ENCODE measurements at places on chromosomes 6 and 20. TPM values are rescaled to one million over a fixed set of nuclear protein-coding genes. Genes with fewer than 3 reads are reported as not detected.

- no peak overlapping the region for H3K4me3 ChIP-seq
- H3K27ac ChIP-seq: no peak overlapping the region
- H3K4me1 ChIP-seq: no peaks in the 10 kb centered on the region
Observed at GRCh38 chr6:33755070-33755869, 8.6 kb upstream of the IP6K3 start.

DNA sequence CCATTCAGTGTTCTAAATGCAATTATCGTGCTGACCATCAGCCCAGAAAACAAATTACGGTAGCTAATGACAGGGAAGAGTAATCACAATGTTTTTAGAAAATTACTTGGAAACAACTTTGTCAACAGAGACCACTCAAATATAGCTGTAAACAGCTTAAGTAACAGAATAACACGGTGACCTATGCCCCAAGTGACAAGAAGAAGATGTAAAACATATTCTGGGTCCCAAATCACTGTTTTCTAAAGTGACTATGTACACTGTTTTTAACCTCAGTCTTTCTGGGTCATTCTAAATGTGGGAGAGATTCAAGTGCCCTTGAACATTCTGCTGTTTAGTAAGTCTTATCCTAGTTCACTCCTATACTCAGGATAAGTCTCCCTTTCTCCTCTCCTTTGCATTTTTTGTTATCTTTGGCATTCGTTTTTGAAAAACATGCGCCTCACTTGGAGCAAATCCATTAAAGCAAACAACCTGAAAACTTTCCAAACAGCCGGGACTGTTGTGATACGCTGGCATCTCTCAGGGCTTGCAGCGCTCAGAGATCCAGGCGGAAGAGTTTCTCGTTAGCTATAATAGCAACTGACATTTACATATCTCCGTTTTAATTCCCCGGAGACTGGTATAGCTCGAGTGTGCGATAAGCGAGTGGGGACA, 114.5 kb upstream of the SOX4 start:
- H3K4me1 ChIP-seq: peaks cover 8% of the 10 kb centered on the region
- H3K27ac ChIP-seq: peak overlapping the region; percentile 53
- no peaks in the 10 kb centered on the region for H3K27me3 ChIP-seq
- peak; percentile 18 for DNase-seq
- H3K36me3 ChIP-seq: no peaks in the 10 kb centered on the region

DNA sequence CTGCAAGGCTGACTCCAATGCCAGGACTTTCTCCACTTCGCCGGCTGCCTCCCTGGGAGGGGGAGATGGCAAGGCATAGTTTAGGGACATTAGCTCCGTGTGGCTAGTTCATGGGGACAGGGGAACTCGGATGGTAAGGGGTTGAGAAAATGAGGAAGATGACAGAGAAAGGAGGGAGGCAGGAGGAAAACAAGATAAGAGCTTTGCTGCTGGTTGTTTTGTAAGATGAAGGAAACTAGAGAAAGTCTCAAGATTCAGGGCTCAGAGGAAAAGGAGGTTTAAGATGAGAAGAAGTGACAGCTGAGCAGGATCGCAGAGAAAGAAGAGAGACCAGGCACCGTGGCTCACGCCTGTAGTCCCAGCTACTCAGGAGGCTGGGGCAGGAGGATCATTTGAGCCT, 180.9 kb upstream of the RREB1 start:
- H3K27me3 ChIP-seq: no peaks in the 10 kb centered on the region
- no peak for DNase-seq
- no peak overlapping the region for H3K4me3 ChIP-seq
- H3K36me3 ChIP-seq: no peaks in the 10 kb centered on the region

DNA sequence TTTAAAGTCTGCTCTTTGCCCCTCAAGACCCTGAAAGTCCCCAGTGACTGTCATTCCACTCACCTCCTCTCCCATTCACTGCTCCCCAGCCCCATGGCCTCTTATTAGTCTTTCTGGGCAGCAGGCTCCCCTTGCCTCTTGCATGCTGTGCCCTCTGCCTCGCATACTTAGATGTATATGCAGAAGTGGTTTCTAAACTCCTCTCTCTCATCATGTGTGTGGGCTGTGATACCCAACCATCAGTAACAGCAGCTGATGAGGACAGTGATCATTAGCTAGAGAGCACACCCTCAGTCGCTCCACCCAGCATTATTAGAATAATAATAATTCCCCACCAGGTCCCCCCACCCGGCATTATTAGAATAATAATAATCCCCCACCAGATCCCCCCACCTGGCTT, 14.5 kb downstream of the PKIG start:
- peaks cover 9% of the 10 kb centered on the region for H3K36me3 ChIP-seq
- H3K27ac ChIP-seq: peak overlapping the region; percentile 53
- no peaks in the 10 kb centered on the region for H3K27me3 ChIP-seq
- DNase-seq: no peak
- H3K4me1 ChIP-seq: peaks cover 85% of the 10 kb centered on the region
- no peak overlapping the region for H3K4me3 ChIP-seq

GRCh38 chr6:113732384-113732966, 124.7 kb upstream of the MARCKS start:
- H3K27me3 ChIP-seq: no peaks in the 10 kb centered on the region
- H3K4me3 ChIP-seq: no peak overlapping the region
- H3K4me1 ChIP-seq: peaks cover 21% of the 10 kb centered on the region
- H3K27ac ChIP-seq: peak overlapping the region; percentile 52
- no peaks in the 10 kb centered on the region for H3K36me3 ChIP-seq

GRCh38 chr6:148423601-148424270, 81.1 kb downstream of the SASH1 start:
- H3K36me3 ChIP-seq: no peaks in the 10 kb centered on the region
- H3K4me3 ChIP-seq: no peak overlapping the region
- H3K27me3 ChIP-seq: no peaks in the 10 kb centered on the region
- H3K27ac ChIP-seq: peak overlapping the region; percentile 37
- H3K4me1 ChIP-seq: peaks cover 65% of the 10 kb centered on the region

GRCh38 chr6:45467853-45468252, 90.1 kb upstream of the SUPT3H start:
- DNase-seq: no peak
- H3K4me3 ChIP-seq: no peak overlapping the region
- no peaks in the 10 kb centered on the region for H3K36me3 ChIP-seq

DNA sequence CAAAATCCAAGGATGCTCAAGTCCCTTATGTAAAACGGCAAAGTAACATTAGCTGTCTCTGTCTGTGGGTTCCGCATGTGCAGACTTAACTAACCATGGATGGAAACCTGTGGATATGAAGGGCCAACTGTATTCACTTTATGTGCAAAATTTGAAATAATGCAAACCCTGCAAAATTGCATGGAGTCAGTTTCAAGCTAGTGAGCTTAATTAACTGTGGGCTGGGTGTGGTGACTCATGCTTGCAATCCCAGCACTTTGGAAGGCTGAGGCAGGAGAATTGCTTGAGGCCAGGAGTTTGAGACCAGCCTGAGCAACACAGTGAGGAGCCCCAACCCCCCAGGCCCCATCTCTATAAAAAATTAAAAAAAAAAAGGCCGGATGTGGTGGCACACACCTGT, 81.4 kb downstream of the ANKS1A start:
- H3K4me3 ChIP-seq: no peak overlapping the region
- H3K27me3 ChIP-seq: no peaks in the 10 kb centered on the region
- no peak for DNase-seq
- peaks cover 32% of the 10 kb centered on the region for H3K36me3 ChIP-seq

DNA sequence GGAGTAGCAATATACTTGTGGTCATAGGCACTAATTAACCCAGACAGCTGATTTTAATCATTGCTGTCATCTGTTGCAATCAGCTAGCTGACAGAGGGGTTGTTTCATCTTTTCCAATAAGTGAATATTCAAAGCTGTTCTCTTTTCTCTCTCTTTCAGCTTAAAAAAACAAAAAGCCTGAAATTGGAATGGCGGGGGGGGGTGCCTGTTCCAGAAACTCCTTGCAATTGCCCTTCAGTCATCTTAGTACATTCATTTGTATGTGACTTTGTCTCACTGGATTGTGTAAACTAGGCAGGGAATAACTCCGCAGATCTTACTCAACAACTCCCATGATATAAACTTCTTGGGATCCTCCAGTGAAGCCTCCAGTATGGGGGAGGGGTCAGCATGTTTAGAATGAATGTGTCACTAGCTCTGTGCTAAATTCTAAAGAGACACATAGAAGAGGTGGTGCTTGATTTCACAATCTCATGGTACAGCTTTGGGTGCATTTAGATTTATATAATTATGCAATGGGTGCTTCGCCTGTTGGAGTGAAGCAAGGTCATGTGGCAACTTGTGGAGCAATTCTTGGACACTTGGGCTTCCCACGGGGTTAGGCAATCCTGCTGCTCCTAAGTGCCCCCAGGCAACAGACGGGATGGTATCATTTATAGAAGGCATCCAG, 40.1 kb downstream of the SLC24A3 start:
- H3K27me3 ChIP-seq: no peaks in the 10 kb centered on the region
- peaks cover 12% of the 10 kb centered on the region for H3K4me1 ChIP-seq
- no peaks in the 10 kb centered on the region for H3K36me3 ChIP-seq
- H3K4me3 ChIP-seq: no peak overlapping the region
- no peak overlapping the region for H3K27ac ChIP-seq

DNA sequence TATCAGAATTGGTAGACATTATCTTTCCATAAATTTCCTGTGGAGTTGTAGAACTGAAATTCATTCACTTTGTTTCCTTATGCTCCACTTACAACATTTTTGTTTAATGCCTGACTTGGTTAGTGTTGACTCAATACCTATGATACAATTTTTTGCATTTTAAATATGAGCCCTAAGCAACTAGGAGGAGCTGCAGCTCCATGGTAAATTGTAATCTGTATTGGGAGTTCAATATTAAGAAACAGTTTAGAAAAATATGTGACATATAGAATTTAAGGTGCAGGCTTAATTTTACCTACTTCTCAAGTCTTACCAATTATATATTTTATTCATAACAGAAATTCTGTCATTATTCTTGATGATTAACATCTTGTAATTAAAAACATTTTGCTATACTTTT, 868.3 kb downstream of the EYS start:
- no peaks in the 10 kb centered on the region for H3K27me3 ChIP-seq
- no peak overlapping the region for H3K27ac ChIP-seq
- no peaks in the 10 kb centered on the region for H3K4me1 ChIP-seq

GRCh38 chr6:108337721-108338120, 42.9 kb downstream of the AFG1L start:
- H3K27ac ChIP-seq: no peak overlapping the region
- no peaks in the 10 kb centered on the region for H3K36me3 ChIP-seq
- no peak for DNase-seq
- H3K27me3 ChIP-seq: no peaks in the 10 kb centered on the region
- no peaks in the 10 kb centered on the region for H3K4me1 ChIP-seq
- H3K4me3 ChIP-seq: no peak overlapping the region

DNA sequence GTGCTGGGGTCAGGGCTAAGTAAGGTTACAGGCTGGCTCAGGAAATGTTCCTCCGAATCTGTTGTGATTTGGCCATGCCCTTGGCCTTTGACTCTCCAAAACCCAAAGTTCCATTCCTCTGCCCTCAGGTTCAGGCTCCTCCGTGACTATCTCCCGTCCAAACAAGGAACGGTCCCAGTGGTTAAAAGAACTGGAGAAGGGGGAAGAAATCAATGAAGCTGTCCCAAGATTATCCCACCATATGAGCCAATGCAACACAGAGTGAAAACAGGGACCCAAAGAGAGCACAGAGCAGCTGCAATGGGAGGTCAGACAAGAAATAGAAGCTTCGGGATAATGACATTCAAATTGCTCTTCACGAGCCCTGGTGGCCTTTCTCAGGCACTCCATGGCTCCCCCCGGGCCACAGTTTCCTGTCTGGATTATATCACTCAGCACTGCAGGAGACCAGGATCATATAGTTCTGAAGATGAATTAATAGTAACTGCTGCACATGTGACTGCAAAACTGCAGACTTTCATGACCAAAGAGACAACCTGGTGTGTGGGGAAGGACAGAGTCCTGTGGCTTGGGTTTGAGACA, 211.3 kb downstream of the ZNF217 start:
- H3K27ac ChIP-seq: no peak overlapping the region
- H3K4me1 ChIP-seq: no peaks in the 10 kb centered on the region
- no peaks in the 10 kb centered on the region for H3K27me3 ChIP-seq
- DNase-seq: no peak

GRCh38 chr6:46440141-46440540, 51.1 kb downstream of the RCAN2 start:
- H3K4me1 ChIP-seq: peaks cover 58% of the 10 kb centered on the region
- no peak overlapping the region for H3K4me3 ChIP-seq
- H3K27me3 ChIP-seq: no peaks in the 10 kb centered on the region
- no peaks in the 10 kb centered on the region for H3K36me3 ChIP-seq

GRCh38 chr6:119453242-119454200, 104.0 kb upstream of the MAN1A1 start:
- no peaks in the 10 kb centered on the region for H3K27me3 ChIP-seq
- H3K4me3 ChIP-seq: no peak overlapping the region
- peaks cover 4% of the 10 kb centered on the region for H3K4me1 ChIP-seq
- H3K36me3 ChIP-seq: no peaks in the 10 kb centered on the region
- no peak for DNase-seq

GRCh38 chr6:29553268-29554057, 6.1 kb downstream of the UBD start:
- peaks cover 46% of the 10 kb centered on the region for H3K27me3 ChIP-seq
- H3K27ac ChIP-seq: no peak overlapping the region
- peak overlapping the region; percentile 51 for H3K4me3 ChIP-seq
- no peaks in the 10 kb centered on the region for H3K36me3 ChIP-seq
- DNase-seq: peak; percentile 67
- H3K4me1 ChIP-seq: peaks cover 13% of the 10 kb centered on the region

- peaks cover 32% of the 10 kb centered on the region for H3K27me3 ChIP-seq
- DNase-seq: no peak
- no peak overlapping the region for H3K4me3 ChIP-seq
- H3K4me1 ChIP-seq: no peaks in the 10 kb centered on the region
- no peak overlapping the region for H3K27ac ChIP-seq
Observed at GRCh38 chr6:41226752-41227151, 1.4 kb upstream of the TREML4 start.

GRCh38 chr20:373171-373890, 7.2 kb upstream of the TRIB3 start:
- peaks cover 31% of the 10 kb centered on the region for H3K4me1 ChIP-seq

GRCh38 chr20:62793757-62794006, 2.6 kb upstream of the MRGBP start:
- H3K36me3 ChIP-seq: no peaks in the 10 kb centered on the region
- no peak overlapping the region for H3K4me3 ChIP-seq
- H3K4me1 ChIP-seq: peaks cover 6% of the 10 kb centered on the region
- H3K27ac ChIP-seq: peak overlapping the region; percentile 79
- DNase-seq: no peak

DNA sequence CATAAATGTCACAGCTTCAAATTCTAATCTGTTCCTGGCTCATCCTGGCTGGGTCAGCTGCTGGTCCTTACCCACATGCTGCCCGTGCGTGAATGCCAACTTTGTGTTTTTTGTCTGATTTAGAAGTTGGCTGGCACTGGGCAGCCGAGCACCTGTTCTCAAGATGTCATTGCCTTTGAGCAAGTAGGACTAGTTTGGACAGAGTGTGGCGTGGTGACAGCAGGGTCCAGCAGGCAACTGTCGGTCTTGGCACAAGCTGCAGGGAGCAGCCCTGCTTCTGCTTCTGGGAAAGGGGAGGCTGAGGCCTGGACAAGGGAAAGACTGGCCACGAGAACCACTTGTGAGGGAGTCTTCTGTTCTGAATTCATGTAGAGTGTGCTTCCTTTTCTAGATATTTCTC, 26.4 kb upstream of the ADRM1 start:
- H3K27me3 ChIP-seq: no peaks in the 10 kb centered on the region
- no peaks in the 10 kb centered on the region for H3K4me1 ChIP-seq
- no peak overlapping the region for H3K4me3 ChIP-seq
- H3K36me3 ChIP-seq: peaks cover 9% of the 10 kb centered on the region
- H3K27ac ChIP-seq: no peak overlapping the region

THBD gene
- total RNA-seq: 11.8 TPM

LY86 gene
- total RNA-seq: 0.72 TPM

SIRPB1 gene
- total RNA-seq: 0.99 TPM

CDH4 gene
- 0.05 TPM for total RNA-seq

NNAT gene
- total RNA-seq: 0.78 TPM

SMOC2 gene
- 39.1 TPM for total RNA-seq

TPMT gene
- 11.6 TPM for total RNA-seq

AKIRIN2 gene
- 48.4 TPM for total RNA-seq

Data from heart right ventricle (tissue), 16 donors.